ENCODE measurements at places on chromosomes 6 and 20.

GRCh38 chr20:64038224-64038564 is 2.2 kb downstream of the C20orf204 start:
- DNase-seq = no peak

DNA sequence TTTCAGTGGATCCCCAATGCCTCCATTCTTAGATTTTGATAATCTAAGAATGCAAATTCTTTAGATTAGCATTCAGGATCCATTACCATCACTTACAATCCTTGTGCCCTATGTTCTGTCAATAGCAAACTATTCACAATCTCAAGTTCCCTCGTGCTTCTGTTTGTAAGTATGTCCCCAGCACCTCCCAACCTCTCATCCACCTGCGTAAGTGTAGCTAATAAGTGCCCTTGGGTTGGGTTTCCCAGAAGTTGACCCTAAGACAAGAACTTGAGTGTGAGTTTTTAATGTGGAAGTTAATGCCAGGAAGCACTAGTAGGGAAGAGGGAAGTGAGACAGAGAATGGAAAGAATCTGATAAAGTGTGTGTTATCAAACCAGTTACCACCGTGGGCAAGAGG is 72.6 kb upstream of the PAK5 start:
- no peak for DNase-seq

DNA sequence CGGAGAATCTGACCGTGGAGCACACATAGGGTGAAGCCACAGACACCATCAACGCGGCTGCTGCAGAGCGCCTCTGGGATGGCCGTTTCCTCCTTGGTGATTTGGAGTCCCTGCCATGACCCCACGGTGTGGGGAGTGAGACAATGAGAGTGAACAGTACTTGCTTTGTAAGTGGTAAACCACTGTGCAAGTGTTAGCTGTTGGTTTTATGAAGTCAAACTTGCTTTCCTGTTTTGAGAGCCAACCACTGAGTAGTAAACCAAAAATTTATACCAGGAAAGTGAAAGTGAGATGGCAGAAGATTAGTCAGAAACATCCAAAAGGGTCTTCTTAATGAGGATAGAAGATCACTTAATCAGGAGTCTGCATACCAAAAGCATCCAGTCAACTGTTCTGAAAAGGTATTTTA is 160.7 kb downstream of the FOXC1 start:
- DNase-seq = no peak

DNA sequence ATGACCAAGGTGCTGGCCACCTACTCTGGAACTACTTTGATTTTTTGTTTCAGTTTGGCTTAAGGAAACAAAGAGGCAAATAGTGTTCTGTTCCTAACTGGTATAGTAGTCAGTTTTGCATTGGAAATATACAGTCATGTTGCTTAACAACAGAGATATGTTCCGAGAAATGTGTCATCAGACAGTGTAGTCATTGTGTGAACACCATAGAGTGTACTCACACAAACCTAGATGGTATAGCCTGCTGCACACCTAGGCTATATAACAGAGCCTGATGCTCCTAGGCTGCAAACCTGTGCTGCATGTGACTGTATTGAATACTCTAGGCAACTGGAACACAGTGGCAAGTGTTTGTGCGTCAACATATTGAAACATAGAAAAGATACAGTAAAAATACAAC is 80.4 kb downstream of the ARID1B start:
- DNase-seq = no peak

DNA sequence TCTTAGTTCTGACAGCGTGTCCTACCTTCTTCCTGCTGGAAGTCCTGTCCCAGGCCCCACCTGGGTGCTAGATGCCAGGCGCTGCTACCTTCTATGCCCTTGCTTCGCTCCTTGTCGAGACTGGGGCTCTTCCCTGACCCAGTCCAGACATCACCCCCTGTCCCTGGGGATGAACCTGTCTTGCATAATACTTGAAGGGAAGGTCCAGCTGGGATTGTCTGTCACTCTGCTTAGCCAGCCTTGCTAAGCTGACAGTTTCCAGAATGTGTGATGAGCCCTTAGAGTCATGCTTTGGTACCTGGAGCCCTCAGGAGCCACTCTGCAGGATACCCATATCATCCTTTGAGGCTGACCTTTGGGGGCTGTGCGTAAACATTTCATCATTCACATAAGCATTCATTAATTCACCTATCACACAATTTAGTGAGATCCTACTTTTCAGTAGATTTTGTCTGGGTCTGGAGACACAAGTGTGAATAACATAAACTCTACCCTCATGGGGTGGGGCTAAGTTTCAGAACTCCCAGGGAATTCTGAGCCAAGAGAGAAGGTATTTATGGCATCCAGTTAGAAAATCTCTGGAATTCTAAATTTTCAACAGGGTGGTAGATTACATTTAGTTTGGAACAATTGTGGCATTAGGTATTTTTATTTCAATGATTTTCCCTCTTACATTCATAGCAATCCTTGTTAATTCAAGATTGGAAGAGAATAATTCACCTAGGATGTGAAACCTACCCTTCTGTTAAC is 151.1 kb upstream of the HDAC2 start:
- no peak for DNase-seq

GRCh38 chr6:6386010-6386409 is 65.5 kb upstream of the F13A1 start:
- DNase-seq = no peak

GRCh38 chr6:1321738-1322137 is 9.8 kb downstream of the FOXQ1 start:
- DNase-seq = no peak

DNA sequence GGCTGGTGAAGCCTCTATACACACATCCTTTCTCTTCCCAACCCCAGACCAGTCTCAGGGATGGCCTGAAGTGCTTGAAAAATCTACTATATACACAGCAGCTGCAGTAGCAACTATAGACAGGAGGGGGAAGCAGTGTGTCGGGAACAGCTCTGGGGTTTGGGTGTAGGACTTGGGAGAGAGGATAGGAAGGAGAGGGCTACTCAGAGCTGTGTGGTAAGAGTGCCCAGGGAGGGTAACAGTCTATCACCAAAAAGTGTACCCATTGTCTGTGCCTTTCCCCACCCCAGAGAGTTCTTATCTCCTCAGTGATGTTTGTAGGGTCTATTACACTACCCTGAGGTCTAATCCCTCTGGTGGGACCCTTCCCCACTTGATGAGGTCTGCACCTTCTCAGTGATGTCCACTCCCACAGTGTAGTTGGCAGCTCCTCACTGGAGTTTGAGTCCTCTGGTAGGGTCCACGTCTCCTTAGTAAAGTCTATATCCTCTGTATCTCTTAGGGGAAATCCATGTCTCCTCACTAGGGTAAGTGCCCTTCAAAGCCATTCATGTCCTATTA is 1.5 kb upstream of the GGT7 start:
- peak; percentile 94 for DNase-seq

- peak; percentile 15 for DNase-seq
Observed at GRCh38 chr6:138004430-138005287, 102.6 kb downstream of the PERP start.

GRCh38 chr6:139060332-139060731 is 31.8 kb downstream of the ABRACL start:
- no peak for DNase-seq

DNA sequence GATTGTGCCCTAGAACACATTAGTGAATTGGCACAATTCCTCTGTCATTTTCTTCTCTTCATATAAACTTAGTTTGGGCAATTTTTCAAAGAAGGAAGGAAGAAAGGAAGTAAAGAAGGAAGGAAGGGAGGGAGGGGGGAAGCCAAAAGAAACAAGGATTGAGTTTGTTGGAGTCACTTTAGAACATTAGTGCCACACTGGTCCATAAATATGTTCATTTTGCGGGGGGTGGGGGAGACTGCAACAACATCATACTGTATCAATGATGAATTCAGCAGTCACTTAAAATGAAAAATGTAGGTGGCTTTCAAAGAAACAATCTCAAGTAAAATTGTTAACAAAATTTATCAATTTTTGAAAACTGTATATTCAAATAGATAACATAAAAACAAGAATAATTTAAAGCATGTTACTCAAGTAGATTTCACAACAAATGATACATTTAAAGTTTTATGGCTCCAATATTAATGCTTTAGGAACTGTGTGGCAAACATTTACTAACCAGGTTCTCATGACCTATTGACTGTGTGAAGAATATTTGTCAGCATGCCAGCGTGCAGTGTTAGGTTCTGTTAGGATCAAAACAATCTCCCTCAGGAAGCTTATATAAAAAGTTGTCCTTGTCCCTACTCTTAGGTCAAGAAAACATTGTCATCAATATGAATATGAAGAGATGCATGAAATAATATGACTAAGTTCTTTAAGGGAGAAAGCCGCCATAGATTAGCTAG is 208.1 kb upstream of the AGPAT4 start:
- no peak for DNase-seq

GRCh38 chr6:168784426-168784825 is 343.4 kb downstream of the SMOC2 start:
- no peak for DNase-seq

GRCh38 chr20:50120935-50121693 is 8.2 kb upstream of the UBE2V1 start:
- peak; percentile 63 for DNase-seq

- DNase-seq = no peak
Observed at GRCh38 chr6:35474131-35474941, 6.1 kb downstream of the RPL10A start.

- no peak for DNase-seq
Observed at GRCh38 chr6:105445481-105445880, 42.6 kb upstream of the PREP start.

GRCh38 chr20:48824830-48825565 is 2.8 kb downstream of the PREX1 start:
- peak; percentile 67 for DNase-seq

GRCh38 chr6:98949589-98949988 is 1.8 kb upstream of the FBXL4 start:
- DNase-seq = no peak

- DNase-seq = no peak
Observed at GRCh38 chr20:37228082-37228481, 33.5 kb downstream of the GHRH start.

DNA sequence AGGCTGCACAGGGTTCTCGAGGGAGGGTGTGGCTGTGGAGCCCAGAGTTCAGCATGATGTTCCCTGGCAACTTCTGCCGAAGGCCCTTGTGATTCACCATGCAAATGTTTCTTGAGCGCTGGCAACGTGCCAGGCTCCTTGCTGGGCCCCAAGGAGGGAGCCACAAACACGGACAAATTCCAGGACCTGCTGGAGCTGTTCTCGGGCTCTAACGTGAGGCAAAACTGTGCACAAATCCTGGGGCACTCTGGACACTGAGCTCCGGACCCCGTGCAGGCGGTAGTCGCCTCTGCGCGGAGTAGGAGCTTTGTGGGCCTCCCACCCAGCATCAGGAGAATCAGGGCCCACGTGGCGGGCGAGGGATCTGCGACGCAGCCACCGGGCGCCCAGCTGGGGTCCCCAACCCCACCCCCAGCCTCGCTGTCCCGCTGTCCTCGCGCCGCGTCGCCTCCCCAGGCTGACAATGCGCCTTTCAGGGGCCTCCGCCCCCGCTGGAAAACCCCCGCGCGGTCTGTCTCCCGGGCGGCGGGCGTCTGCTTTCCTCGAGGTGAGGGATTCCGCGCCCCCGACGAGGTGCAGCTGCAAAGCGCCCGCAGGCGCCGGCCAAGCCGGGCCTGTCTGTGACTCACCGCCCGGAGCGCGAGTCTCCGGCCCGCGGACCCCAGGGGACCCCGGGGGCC is 31.7 kb upstream of the SCUBE3 start:
- DNase-seq = peak; percentile 46

DNA sequence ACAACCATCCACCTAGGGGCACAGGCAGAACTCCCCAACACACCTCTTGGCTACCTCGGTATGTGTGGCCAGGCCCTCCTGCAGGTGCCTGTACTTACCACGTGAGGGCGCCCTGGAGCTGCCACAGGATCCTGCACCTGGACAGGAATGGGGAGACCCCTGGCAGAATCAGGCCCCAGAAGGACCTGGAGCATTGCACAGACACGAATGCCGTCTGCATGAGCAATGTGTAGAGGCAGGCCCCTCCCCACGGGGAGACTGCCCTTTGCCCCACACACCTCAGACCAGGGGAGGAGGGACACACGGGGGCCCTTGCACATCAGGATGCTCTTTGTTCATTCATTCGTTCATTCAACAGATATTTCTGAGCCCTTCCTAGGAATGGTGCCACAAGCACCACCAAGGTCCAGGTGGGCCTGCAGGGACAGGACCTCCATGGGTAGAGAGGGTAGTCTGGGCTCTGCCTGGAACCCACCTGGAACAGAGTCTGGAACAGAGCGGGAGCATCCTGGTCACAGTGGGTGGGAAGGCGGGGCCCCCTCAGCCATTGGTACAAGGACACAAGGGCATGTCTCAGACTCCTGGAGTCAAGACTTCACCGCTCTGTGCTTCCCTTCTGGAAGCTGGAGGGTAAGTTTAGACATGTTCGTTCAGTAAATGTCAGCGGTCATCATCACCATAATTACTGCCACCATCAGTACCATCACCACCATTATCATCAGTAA is 32.3 kb downstream of the YTHDF1 start:
- DNase-seq = peak; percentile 84

DNA sequence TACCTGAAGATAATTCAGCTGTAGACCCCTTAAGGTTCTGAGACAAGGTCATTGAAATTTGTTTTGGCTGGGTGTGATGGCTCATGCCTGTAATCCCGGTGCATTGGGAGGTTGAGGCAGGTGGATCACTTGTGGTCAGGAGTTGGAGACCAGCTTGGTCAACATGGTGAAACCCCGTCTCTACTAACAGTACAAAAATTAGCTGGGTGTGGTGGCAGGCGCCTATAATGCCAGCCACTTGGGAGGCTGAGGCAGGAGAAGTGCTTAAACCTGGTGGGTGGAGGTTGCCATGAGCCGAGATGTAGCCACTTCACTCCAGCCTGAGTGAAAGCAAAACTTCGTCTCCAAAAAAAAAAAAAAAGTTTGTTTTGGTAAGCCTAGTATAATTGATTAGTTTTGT is 11.0 kb downstream of the SRSF3 start:
- DNase-seq = no peak

GRCh38 chr6:12769556-12770256 is 53.1 kb downstream of the PHACTR1 start:
- no peak for DNase-seq

DNA sequence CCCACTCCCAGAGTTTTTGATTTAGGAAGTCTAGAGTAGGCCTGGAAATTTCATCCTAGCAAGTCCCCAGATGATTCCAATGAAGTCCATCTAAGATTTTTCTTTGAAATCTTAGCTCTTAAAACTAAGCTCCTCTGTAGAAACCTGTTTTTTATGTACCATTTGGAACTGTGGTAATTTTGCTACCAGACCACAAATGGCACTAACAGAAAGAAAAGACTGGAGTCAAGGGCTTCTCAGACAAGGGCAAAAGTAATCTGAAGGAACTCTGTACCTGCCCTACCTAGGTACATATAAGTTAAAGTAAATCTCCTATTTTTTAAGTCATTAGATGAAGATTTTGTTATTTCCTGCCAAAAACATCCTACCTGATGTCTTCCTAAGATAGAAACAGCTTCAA is 155.0 kb upstream of the HTR1E start:
- no peak for DNase-seq

GRCh38 chr20:56716806-56717205 is 87.7 kb downstream of the TFAP2C start:
- peak; percentile 81 for DNase-seq

- no peak for DNase-seq
Observed at GRCh38 chr6:125804264-125804663, 13.5 kb downstream of the NCOA7 start.
